ENCODE measurements at places on chromosomes 7 and 10. TPM values are rescaled to one million over a fixed set of nuclear protein-coding genes. Genes with fewer than 3 reads are reported as not detected.

DNA sequence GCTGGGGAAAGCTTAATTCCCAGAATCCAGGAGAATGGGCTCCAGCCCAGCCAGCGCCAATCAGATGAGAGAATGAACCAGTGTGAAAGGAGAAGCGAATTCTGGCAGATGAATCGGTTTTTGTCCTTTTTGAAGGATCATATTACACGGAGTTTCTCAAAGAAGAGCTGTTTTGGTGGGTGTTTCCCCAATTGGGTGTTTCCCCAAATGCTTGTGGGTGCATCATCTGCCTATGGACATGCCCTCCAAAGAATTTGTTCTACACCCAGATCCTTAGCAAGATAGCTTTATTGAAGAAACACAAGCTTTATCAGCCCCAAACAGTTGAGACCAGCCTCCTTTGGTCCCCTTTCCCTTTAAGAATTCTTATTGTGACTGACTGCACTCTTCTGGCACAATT lies 186.5 kb upstream of the GPR26 start:
- DNase-seq, result no peak

- no peak for DNase-seq
Measured at GRCh38 chr10:111739874-111740139, 443.8 kb downstream of the GPAM start.

DNA sequence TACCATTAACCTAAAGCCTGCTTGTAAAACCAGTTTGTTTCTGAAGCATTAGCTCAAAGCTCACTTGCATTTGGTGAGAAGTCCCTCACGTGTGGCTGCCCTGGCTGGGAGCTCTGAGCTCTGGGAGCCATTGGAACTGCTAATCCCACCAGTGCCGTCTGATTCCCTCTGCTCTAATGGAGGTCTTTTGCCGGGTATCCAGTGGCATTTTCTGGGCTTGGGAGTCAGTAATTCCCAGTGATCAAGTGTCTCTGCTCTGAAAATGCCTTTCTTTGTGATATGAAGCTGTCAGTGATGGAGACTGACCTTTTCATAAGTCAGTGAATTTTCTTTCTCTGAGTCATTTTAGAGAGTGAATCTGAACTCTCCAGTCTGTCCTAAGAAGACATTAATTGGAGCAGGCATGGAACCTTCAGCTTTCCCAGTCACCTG lies 36.9 kb upstream of the FAM20C start:
- DNase-seq, result no peak

DNA sequence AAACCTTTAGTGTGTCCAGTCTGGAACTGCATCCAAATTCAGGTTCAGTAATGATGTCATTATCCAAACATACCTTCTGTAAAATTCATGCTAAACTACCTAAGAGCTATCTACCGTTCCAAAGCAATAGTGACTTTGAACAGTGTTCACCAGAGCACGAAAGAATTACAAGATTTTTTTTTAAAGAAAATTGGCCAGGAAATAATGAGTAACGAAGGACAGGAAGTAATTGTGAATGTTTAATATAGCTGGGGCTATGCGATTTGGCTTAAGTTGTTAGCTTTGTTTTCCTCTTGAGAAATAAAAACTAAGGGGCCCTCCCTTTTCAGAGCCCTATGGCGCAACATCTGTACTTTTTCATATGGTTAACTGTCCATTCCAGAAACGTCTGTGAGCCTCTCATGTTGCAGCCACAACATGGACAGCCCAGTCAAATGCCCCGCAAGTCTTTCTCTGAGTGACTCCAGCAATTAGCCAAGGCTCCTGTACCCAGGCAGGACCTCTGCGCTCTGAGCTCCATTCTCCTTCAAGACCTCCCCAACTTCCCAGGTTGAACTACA lies 694 bp upstream of the FAS start:
- no peak for DNase-seq

GPR15LG gene
- total RNA-seq, result not detected

DNA sequence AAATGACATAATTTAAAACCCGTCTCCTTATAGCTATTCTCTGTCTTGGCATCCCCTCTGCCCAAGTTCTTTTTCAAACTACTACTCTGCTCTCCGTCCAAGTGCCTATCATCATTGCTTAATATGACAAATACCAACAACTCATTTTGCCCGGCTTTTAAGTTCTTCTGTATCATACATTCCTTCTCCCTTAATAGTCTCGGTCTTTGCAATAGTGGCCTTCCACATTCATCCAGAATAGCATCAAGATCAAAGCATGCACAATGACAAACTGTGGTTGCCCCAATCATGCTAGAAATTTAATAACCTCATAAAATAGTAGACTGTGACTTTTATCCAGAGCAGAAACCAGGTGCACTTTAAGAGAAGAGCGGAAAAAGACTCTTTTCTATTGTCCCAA lies 198.9 kb downstream of the ETV1 start:
- DNase-seq, result no peak

DNA sequence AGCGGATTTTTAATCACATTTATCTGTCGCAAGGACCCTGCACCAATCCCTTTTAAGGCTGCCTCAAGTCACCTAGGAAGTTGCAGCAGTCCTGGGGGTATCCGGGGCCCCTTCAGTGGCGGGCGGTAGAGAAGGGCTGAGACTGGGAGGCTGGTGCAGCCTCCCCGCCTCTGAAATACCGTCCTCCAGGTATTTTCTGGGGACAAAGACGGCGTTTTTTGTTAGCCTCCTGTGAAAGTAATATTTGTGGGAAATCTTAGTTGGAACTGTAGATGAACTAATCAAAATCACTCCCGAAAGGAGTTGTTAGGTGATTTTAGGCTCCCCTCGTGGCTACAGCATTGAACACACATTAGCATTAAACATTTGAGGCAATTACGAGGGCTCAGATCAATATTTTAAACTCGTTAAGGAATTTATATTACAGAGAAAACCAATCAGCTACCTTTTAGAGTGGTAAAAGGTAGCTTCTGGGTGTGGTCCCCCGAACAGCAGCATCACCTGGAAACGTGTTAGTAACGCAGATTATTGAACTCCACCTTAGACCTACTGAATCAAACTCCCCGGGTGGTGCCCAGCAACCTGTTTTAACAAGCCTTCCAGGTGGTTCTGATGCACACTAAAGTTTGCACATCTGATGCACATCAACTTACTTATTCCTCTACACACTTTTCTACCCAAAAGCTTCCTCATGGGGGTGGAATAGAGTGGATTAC lies 530 bp upstream of the ANXA7 start:
- no peak for DNase-seq

TAS2R4 gene
- 1.9 TPM for total RNA-seq

DNA sequence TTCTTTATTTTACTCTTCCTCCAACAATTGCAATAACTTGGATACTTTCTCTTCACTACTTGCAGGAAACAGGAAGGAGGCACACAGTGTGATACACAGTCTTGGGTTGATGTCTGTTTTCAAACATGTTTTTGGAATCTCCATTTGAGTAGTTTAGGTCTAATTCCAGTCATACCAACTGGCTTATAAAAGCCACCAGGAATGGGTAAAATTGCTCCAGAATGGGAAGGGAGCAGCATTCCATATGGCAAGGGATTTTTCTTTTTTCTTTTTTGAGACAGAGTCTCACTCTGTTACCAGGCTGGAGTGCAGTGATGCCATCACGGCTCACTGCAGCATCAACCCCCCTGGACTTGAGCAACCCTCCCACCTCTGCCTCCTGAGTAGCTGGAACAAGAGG lies 545.1 kb upstream of the GALNT17 start:
- no peak for DNase-seq

NYAP1 gene
- total RNA-seq, result 0.66 TPM

DNA sequence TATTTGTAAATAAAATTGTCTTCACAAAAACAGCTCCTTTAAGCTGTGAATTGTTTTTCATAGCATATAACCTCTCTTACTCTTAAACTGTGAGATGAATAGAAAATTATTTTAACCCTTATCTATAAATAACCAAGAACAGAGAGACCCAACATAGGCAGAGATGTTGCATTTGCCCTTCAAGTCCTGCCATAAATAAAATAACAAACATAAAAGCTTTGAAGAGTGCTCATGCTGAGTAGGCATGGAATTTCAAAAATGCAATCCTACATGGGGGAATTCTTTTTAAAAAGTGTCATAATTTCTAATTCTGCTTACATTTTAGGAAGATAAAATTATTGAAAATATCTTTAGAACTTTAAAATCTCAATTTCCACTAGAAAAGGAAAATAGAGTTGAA lies 124.1 kb upstream of the FERD3L start:
- no peak for DNase-seq

GRCh38 chr7:74573512-74573911 lies 84.0 kb upstream of the GTF2I start:
- DNase-seq, result no peak

DNA sequence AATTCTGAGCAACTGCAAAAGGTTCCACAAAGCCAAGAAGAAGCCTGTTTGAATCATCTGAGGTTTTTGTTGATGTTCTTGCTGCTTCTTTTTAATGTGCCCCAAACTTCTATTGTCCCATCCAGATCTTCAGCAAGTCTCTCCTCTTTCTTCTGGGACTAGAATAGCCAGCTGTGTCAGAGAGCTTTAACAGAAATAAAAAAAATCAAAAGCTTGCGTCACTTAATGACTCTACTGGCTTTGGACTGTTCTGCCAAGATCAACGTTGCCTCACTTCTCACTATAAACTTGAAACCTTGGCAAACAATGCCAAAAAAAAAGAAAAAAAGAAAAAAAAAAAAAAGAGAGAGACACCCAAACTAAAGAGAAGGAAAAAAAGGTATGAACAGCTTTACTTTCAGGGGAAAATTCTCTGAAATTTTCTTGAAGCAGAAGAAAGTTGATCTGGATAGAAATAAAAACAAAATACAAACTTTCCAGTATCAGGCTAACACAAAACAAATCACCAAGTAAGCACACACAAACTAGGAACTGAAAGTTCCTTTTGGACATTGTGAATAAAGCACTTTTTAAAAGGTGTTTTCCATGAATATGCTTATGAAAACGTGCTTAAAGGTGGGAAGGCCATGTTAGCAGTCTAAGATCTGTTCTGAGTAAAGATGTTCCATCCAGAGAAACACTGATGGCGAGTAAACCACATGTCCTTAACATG lies 14.8 kb downstream of the USP54 start:
- DNase-seq, result peak; percentile 44

- no peak for DNase-seq
Measured at GRCh38 chr7:137601642-137602041, 245.1 kb downstream of the DGKI start.

DNA sequence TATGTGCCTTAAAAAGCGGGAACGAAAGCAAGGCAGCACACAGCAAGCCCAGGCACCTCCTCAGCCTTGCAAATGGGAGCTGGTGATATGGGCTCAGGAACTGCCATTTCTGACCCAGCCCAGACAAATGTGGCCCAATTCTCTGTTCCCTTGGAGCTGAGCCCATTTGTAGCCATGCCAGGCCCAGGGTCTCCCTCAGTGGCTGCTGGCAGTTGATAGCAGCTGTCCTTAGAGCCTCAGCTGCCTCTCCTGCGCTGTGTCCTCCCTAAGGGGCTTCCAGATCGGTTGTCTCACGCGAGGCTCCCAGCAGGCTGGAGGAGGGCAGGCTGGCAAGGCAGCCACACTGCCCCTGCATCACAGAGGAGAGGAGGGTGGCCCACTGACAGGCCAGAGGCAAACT lies 275.8 kb downstream of the KCNMA1 start:
- no peak for DNase-seq

- DNase-seq, result no peak
Measured at GRCh38 chr10:115093286-115093775, at the start of gene ATRNL1. Gene ATRNL1 (plus strand): TSS chr10:115093365. CDS start chr10:115093751, 386 bp downstream.

HACD1 gene
- total RNA-seq, result 13.2 TPM

GRCh38 chr10:83603708-83604107 lies 535.6 kb upstream of the GHITM start:
- DNase-seq, result no peak

OR2A12 gene
- not detected for total RNA-seq

SPDYE6 gene
- total RNA-seq, result 0.33 TPM

- DNase-seq, result no peak
Measured at GRCh38 chr10:34812771-34813170, 2.3 kb downstream of the PARD3 start.

DNA sequence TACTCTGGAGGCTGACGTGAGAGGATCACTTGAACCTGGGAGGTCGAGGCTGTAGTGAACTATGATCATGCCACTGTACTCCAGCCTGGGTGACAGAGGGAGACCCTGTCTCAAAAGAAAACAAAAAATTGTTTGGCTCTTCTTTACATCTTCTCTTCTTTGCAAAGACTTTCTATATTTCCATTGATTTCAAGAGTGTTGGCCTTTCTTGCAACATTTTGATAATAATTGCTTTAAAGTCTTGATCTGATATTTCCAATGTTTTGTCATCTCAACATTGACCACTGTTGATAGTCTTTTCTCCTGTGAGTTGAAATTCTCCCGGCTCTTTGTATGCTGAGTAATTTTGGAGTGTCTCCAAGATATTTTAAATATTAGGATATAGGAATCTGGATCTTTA lies 17.8 kb upstream of the CLDN4 start:
- no peak for DNase-seq

DNA sequence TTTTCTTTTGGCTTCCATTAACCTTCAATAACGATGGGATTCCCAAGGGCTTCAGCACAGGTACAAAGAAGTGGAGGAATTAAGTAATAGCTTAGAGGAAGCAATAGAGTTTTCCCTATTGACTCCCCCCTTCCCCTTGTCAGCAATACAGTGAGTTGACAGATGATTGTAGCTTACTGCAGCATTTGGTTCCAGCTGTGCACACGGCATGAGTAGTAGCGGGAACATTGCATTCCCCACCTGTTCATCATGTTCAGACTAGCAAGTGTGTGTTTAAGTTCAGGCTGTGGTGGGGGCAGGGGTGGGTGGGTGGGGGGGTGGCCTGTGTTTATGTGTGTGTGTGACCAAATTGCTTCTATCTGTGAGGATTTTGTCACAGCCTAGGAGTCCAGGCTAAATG lies 4.6 kb upstream of the ADRA2A start:
- no peak for DNase-seq

DNA sequence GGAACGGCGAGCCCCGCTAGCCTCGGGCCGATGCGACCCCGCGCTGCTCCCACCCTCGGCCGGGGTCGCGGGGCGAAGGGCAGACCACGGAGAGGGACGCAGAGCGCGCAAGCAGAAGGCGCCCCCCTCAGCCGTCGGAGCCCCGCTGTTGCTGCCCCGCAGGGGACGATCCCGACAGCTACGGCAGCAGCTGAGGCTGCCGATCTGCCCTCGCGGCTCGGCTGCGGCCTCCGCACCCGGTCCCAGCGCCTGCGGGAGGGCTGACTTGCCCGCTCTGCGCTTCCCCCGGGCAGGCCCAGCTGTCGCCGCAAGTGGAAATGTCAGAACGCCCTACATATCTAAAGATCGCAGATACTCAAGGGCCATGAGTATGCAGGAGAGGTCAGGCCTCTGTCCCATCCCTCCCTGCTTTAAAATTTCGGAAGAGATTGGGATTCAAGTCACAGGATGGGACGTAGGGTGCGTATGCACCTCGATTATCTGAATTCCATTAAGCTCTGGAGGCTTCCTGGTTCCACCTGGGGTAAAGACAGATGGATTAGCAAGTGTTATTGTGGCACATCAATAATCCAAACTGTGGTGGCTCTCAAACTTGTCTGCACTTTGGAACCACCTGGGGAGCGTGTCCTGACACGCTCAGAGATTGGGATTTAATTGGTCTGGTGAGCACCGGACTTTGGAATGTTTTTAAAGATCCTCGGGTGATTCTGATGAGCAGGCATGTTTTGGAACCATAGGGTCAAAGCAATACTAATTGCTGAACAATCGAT lies at the start of gene CRPPA:
Gene CRPPA, minus strand, starts transcription at position 206 of the 770 bp plus-strand sequence. CDS start 216 bp downstream, outside the sequence.
- peak; percentile 64 for DNase-seq

CASTOR2 gene
- 8.8 TPM for total RNA-seq

SMO gene
- total RNA-seq, result 11.8 TPM
